ENCODE measurements at places on chromosomes 16 and 17. TPM values are rescaled to one million over a fixed set of nuclear protein-coding genes. Genes with fewer than 3 reads are reported as not detected.

DNA sequence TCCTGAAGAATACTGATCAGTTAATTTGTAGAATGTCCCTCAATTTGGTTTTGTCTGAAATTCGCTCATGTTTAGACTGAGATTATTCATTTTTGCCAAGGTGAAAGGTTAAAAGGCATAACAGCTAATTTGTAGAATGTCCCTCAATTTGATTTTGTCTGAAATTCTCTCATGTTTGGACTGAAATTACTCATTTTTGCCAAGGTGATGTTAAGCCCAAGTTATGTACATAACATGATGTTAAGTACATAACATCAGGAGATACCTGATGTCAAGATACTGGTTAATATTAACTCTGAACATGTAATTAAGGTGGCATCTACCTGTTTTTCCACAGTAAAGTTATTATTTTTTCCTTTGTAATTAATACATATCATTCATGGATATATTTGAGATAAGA, 243.4 kb upstream of the PMFBP1 start:
- DNase-seq = no peak

DNA sequence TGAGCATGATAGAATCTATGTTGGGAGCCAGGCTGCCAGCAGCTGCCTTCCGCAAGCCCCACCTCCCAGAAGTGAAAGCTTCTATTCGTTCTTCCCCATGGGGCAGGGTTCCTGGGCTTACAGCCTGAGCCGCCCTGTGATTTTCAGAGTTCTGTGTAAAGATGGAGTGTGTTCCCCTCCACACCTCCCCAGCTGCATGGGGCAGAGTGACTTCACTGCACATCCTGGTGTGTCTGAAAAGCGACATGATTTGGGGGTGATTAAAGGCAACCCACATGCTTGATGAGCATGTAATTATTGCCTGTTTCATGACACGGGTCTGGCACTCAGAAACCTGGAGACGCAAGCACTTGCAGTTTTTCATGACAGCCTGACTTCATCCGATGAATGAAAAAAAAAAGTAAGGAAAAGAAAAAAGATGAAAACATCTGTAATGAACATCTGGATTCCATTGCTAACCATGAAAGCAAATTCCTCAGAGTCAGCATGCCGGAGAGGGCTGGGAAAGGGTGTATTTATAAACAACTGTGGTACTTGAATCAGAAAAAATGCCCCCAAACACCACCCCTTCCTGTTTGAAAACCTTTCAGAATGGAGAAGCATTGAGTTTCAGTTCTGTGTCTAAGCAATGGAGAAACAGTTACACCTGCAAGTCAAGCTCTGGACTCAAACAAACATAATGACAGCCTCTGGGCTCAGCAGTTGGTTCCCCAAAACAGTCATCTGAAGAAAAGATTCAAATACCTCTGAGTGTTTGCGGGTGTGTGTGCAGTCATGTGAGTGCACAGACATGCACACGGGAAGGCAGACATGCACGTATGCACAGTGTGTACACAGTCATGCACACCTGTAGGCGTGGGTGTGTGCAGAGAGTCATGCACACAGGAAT, 266.0 kb downstream of the ENGASE start:
- peak; percentile 25 for DNase-seq

GRCh38 chr16:85570213-85570734, 42.8 kb upstream of the GSE1 start:
- no peak for DNase-seq

Gene TEX14
- 2.8 TPM for polyA plus RNA-seq
